Stimulated activated CD4-positive, alpha-beta T cell treated with anti-CD3 and anti-CD28 coated beads, Interleukin-15, amount 100 ng/mL, for 1 hour (primary cell): ENCODE measurements at places on chromosomes 6 and 20.

- DNase-seq: no peak
These were observed 41.2 kb downstream of the THBS2 start for GRCh38 chr6:169212436-169212835.

DNA sequence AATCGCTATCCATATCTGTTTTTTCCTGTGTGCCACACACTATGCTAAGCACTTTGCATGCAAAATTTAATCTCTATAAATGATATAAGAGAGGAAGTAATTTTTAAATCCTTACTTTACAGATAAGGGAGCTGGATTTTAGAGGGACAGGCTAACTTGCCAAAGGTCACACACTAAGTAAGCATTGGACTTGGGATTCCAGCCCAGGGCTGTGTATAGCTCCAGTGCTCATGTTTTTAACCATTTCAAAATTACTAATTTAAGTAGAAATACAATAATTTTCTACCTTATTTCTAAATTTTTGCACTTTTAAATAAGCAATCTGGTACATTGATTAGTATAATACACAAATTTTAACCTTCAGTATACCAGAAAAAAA lies 144.6 kb downstream of the UST start:
- DNase-seq: no peak

DNA sequence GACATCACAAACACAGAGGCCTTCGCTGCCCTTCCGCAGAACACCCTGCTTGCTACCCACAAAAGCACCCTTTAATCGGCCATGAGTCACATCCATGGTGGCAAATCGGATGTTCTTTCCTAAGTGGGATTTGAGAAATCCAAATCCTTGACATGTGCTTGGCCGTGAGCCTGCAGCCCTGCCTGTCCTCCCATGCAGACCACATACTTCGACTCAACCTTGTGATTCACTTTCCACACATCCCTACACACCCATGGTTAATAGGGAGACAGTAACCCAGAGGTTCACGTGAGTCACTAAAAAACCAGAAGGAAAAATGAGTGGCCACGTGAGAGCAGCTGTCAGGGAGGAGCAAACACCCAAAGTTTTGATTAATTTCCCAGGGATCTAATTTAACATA lies 19.4 kb downstream of the RAMACL start:
- DNase-seq: no peak

DNA sequence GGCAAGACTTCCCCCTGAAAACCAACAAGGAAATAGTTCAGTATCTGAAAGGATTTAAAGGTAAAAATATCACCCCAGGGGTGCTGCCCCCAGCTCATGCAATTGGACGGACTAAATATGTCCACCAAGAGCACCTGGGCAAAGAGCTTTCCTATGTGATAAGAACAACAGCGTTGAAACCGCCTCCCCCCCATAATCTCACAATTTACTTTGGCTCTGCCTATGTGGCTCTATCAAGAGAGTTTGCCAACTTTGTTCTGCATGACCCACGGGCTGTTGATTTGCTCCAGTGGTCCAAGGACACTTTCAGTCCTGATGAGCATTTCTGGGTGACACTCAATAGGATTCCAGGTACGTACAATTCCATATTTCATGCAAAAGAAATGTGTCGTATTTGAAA lies 35.8 kb downstream of the GCNT2 start:
- no peak for DNase-seq

GRCh38 chr6:151609146-151609902 lies 115.5 kb downstream of the CCDC170 start:
- no peak for DNase-seq

DNA sequence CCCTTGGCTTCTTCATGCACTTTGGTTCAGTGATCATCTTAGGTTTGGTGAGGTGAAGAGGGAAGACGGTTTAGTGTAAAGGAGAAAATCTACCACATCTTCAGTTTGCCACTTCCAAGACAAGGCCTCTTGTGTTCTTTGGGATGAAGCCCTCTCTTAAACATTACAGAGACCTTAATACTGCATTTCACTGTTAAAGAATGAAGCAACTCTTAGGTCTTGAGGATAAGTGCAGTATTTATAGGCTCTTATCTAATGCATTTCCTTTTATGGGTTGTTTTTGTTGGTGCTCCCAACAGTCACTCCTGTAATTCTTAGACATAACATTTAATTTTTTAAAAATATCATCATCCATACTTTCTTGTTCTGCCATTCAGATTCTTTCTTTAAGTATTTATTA lies 139.9 kb upstream of the LAMP5 start:
- DNase-seq: no peak

DNA sequence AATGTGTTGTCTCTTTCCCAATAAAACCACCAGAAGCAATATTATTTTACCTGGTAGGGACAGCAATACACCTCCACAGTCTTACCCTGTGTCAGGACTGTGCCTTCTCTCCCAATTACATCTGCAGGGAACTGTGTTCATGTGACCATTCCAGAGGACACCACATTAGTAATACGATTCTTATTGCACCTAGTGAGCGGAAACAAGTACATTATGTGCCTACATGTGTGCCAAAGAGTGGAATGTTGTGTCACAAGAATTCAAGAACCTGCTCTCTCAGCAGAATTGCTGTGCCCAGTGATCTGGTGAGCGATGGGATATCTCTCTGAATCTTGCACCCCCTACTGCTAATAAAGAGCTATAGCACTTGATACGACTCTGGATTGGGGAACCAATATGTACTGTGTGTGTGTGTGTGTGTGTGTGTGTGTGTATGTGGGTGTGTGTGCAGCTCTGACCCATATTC lies 57.4 kb upstream of the FOXC1 start:
- DNase-seq: no peak

- no peak for DNase-seq
These were observed 159.6 kb upstream of the PMEPA1 start for GRCh38 chr20:57869291-57869950.

DNA sequence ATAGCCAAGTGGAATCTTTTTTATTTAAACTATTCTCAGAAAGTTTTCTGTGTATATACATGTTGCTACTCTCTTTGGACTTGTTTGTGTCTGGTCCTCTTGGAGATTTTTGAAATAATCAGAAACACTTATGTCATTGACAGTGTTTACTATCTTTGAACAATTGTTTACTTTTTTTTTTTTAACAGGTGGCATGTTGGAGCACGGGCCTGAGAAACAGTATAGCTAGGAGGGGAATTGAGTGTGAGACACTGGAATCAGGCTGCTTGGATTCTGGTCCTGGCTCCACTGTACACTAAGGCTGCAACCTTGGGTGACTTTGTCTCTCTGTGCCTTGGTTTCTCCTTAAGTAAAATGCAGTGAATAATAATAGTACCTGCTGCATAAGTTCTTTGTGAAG lies 279.6 kb downstream of the PRL start:
- DNase-seq: no peak

GRCh38 chr6:148864941-148865340 lies 118.1 kb downstream of the UST start:
- DNase-seq: no peak

DNA sequence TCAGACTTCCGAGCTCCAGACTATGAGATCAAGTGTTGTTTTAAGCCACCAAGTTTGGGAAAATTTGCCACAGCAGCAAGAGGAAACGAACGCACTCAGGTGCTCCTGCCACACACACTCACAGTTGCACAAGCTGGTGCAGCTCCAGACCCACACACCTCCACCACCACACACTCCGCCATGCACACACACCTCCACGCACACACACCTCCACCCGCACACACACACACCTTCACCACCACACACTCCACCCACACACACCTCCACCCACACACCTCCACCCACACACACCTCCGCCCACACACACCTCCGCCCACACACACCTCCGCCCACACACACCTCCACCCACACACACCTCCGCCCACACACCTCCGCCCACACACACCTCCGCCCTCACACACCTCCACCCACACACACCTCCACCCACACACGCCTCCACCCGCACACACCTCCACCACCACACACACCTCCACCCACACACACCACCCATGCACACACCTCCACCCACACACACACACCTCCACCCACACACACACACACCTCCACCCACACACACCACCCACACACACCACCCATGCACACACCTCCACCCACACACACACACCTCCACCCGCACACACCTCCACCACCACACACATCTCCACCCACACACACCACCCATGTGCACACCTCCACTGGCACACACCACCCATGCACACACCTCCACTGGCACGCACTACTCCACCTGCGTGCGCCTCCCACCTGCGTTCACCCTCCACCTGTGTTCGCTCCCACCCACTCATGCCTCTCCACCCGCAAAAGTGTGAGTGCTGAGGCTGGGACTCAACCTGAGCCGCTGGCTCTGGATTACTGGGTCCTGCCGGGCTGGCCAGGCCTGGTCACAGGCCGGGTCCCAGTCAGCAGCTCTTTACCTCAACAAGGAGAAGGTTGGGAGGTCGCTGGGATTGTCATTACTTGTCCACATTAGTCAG lies 175.6 kb downstream of the BMP7 start:
- DNase-seq: no peak

GRCh38 chr6:64383277-64383676 lies 747.7 kb downstream of the PHF3 start:
- no peak for DNase-seq

GRCh38 chr20:32589256-32589655 lies 4.1 kb upstream of the NOL4L start:
- DNase-seq: no peak

- no peak for DNase-seq
These were observed 65.6 kb upstream of the HTR1E start for GRCh38 chr6:86871681-86872080.

- DNase-seq: no peak
These were observed 73.6 kb downstream of the RALGAPA2 start for GRCh38 chr20:20638878-20639277.

DNA sequence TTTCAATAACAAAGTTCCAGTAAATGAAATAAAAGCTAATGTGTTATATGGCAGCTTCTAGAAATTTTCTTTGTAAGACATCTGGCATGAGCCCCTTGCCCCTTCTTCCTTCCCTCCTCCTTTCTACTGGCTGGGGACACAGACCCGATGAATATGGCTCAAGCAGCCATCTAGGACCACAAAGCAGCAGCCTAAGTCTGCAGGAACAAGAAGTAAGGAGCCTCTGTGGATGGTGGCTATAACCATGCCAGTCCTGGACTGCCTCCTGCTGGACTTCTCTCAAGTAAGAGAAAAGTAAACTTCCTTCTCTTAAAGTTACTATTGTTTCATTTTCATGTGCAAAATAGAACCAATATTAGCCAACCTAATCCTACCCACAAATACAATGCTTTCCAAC lies 114.9 kb upstream of the DST start:
- no peak for DNase-seq

DNA sequence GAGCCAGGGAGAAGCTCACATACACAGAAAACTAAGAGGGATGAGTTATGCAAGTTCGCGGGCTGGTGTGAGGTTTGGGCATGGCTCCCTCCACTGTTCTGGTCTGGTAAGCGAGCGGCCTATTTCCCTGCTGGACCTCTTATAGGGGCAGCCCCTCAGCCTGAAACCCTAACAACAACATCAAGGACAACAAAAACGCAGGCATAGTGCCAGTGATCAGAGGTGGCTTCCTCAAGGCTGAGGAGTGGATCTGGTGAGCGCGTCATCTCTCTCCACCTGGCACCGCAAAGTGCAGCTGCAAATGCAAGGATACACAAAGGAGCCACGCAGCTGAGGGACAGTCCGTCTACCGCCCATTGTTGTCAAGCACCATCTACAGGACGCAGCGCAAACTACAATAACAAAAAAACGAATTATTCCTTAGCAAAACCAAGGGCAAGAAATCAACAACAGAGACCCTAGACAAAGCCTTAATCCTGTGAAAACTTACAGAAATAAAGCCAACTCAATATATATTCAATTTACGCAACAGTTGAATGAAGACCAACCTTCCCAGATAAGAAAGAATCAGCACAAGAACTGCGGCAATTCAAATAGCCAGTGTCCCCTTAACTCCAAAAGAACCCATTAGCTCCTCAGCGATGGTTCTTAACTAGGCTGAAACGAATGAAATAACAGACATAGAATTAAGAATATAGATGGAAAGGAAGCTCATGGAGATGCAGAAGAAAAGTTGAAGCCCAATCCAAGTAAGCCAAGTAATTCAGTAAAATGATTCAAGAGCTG lies 9.2 kb upstream of the DEFB110 start:
- no peak for DNase-seq
